ENCODE measurements at places on chromosomes 13 and 19. TPM values are rescaled to one million over a fixed set of nuclear protein-coding genes. Genes with fewer than 3 reads are reported as not detected.

Gene IL17D
- total RNA-seq = 0.26 TPM

Gene CEACAM3
- not detected for total RNA-seq

Gene CGB3
- not detected for total RNA-seq

Gene KLK15
- total RNA-seq = not detected

Gene ZNF708
- total RNA-seq = 45.6 TPM

Gene NPAS1
- 0.62 TPM for total RNA-seq

Gene C19orf85
- not detected for total RNA-seq

Gene C19orf44
- 4.4 TPM for total RNA-seq

Gene ZIC5
- total RNA-seq = not detected

GRCh38 chr19:45113628-45114027 is 20.6 kb downstream of the PPP1R37 start:
- no peak for DNase-seq
- no peak overlapping the region for H3K4me3 ChIP-seq
- no peaks in the 10 kb centered on the region for H3K27me3 ChIP-seq
- H3K4me1 ChIP-seq = peaks cover 63% of the 10 kb centered on the region

- H3K4me1 ChIP-seq = peaks cover 1% of the 10 kb centered on the region
- H3K27me3 ChIP-seq = no peaks in the 10 kb centered on the region
- no peak overlapping the region for H3K4me3 ChIP-seq
- H3K36me3 ChIP-seq = peaks cover 11% of the 10 kb centered on the region
These were observed 267.8 kb downstream of the KCNRG start for GRCh38 chr13:50283017-50283416.

- no peak for DNase-seq
- no peak overlapping the region for H3K27ac ChIP-seq
- H3K36me3 ChIP-seq = no peaks in the 10 kb centered on the region
- no peaks in the 10 kb centered on the region for H3K27me3 ChIP-seq
- no peaks in the 10 kb centered on the region for H3K4me1 ChIP-seq
- H3K4me3 ChIP-seq = no peak overlapping the region
These were observed 786.6 kb upstream of the SLITRK6 start for GRCh38 chr13:86585835-86586234.

DNA sequence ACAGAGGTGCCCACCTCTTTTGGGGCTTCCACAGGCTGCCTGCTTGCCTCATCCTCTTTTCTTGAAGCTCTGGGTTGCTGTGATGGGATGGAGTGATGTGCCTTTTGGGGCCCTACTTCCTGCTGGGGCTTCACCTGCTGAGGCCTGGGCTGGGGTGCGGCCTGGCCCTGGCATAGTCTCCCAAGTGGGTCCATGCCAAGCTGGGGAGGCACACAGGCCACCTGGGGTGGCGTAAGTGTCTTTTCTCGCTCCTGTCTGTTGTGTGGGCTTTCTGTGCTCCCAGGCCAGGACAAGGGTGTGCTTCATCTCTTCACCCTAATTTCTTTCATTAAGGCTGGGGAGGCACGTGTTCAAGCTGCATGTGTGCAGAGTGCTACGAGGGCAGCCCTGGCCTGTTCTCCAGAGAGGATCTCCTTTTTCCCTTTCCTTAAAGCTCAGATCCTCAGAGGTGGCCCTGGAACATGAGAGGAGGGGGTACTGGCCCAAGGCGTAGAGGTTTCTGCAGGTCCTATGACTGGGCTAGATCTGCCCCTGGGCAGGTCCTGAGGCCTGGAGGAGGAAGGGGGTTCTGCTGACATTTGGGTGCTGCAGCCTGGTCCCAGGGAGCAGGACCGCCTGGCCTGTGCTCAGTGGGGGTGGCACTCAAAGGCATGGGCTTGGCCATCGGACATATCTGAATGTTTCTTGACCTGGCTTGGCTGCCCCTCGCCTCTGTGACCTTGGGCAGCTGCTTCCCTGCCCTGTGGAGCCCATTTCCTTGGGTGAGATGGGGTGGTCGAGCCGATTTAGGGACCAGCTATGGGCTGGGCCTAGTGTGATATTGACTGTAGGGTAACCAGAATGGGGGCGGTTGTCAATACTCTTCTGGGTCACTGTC is 23.7 kb upstream of the RNF17 start:
- peaks cover 17% of the 10 kb centered on the region for H3K27me3 ChIP-seq
- H3K4me1 ChIP-seq = peaks cover under 1% of the 10 kb centered on the region
- DNase-seq = no peak
- H3K4me3 ChIP-seq = no peak overlapping the region
- H3K36me3 ChIP-seq = no peaks in the 10 kb centered on the region
- H3K27ac ChIP-seq = no peak overlapping the region

DNA sequence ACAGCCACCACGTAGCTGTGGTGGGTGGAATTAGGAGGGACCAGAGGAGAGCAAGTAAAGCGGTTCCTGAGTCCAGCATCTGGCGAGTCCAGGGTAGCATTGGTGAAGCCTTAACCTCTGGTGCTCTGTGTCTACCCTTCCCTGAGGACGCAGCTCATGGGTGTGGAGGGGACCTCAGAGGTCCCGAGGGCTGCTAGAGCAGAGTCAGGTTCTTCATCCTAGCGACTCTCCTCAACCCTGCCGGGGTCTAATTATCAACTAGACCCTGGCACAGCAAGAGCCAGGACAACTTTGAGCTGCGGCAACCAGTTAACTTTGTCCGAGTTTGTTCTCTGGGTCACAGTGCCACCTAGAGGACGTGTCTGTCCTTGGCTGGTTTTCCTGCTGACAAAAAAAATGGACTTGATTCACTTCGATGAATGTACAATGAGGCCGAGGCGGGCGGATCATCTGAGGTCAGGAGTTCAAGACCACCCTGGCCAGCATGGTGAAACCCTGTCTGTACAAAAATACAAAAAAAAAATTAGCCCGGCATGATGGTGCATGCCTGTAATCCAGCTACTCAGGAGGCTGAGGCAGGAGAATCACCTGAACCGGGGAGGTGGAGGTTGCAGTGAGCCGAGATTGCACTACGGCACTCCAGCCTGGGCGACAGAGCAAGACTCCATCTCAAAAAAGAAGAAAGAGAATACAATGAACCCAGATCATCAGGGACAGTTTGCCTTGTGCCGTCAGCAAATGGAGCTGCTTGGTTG is 25.0 kb downstream of the TSSK6 start:
- DNase-seq = peak; percentile 89
- peak overlapping the region; percentile 78 for H3K4me3 ChIP-seq
- H3K36me3 ChIP-seq = no peaks in the 10 kb centered on the region

DNA sequence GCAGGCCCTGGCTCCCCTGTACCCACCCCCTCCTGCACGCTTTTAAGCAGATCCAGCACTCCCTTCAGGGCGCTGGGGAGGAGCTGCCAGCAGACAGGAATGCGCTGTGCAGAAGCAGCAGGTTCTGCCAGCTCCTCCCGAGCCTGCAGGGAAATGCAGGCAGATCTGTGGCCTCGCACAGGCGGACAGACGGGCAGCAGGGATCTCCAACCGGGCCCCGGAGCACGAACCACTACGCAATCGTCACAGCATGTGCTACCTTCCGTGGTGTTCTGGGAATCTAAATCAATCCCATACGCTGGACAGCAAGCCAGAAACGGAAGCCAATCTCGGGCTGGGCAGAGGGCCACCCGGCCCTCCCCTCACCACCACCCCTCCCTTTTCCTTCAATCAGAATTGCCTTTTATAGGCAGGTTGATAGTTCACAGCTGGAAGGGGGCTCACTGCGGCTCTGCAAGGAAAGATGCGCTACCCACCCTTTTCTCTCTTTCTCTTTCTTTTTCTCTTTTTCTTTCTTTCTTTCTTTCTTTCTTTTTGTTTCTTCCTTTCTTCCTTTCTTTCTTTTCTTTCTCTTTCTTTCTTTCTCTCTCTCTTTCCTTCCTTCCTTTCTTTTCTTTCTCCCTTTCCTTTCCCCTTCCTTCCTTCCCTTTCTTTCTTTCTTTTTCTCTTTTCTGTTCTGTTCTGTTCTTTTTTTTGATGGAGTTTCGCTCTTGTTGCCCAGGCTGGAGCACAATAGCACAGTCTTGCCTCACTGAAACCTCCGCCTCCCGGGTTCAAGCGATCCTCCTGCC is 99.9 kb downstream of the GNG7 start:
- no peak overlapping the region for H3K4me3 ChIP-seq
- no peak for DNase-seq
- peak overlapping the region; percentile 51 for H3K27ac ChIP-seq
- peaks cover 22% of the 10 kb centered on the region for H3K4me1 ChIP-seq
- no peaks in the 10 kb centered on the region for H3K36me3 ChIP-seq

- H3K4me3 ChIP-seq = no peak overlapping the region
- H3K4me1 ChIP-seq = peaks cover 24% of the 10 kb centered on the region
- no peak overlapping the region for H3K27ac ChIP-seq
- DNase-seq = no peak
- no peaks in the 10 kb centered on the region for H3K36me3 ChIP-seq
These were observed 94.5 kb downstream of the ZMYM2 start for GRCh38 chr13:20053016-20053415.

DNA sequence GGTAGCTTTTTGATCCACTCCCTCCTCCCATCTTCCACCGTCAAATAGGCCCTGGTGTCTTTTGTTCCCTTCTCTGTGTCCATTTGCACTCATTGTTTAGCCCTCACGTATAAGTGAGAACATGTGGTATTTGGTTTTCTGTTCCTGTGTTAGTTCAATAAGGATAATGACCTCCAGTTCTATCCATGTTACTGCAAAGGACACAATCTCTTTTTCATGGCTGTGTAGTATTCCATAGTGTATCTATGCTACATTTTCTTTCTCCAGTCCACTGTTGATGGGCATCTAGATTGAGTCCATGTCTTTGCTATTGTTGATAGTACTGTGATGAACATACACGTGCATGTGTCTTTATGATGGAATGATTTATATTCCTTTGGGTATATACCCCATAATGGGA is 136.0 kb upstream of the USP29 start:
- H3K27me3 ChIP-seq = no peaks in the 10 kb centered on the region
- H3K36me3 ChIP-seq = no peaks in the 10 kb centered on the region
- no peak for DNase-seq
- no peak overlapping the region for H3K27ac ChIP-seq
- no peak overlapping the region for H3K4me3 ChIP-seq
- H3K4me1 ChIP-seq = no peaks in the 10 kb centered on the region

GRCh38 chr13:109415057-109415456 is 371.3 kb downstream of the IRS2 start:
- no peak overlapping the region for H3K27ac ChIP-seq
- H3K36me3 ChIP-seq = no peaks in the 10 kb centered on the region
- H3K4me1 ChIP-seq = peaks cover 2% of the 10 kb centered on the region
- DNase-seq = no peak

GRCh38 chr13:100881291-100881864 is 206.8 kb upstream of the TMTC4 start:
- H3K36me3 ChIP-seq = peaks cover 1% of the 10 kb centered on the region
- H3K4me1 ChIP-seq = no peaks in the 10 kb centered on the region
- no peak overlapping the region for H3K27ac ChIP-seq

- no peak for DNase-seq
- no peak overlapping the region for H3K27ac ChIP-seq
- H3K4me1 ChIP-seq = no peaks in the 10 kb centered on the region
- H3K4me3 ChIP-seq = no peak overlapping the region
These were observed 721.0 kb downstream of the PCDH9 start for GRCh38 chr13:66509175-66509574.

DNA sequence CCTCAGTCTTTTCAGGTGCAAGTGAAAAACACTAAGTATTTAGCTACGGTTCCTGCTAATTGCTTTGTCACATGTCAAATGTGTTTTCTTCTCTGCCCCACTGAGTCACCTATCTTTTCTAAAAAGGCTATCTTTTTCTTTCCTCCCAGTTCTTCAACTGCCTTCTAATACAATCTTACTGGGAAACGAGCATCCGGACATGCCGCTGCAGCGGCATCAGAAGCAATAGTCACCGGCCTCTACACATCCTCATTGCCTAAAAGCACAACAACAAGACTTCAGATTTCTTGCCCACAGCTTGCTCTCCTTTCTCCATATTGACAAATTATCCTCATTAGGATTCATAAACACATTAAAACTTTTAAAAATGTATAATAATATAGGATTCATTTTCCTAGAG is 1.2 kb downstream of the PCDH9 start:
- no peak overlapping the region for H3K4me3 ChIP-seq
- no peaks in the 10 kb centered on the region for H3K36me3 ChIP-seq
- H3K27me3 ChIP-seq = peaks cover 30% of the 10 kb centered on the region
- peaks cover 31% of the 10 kb centered on the region for H3K4me1 ChIP-seq
- H3K27ac ChIP-seq = no peak overlapping the region
- DNase-seq = no peak

Data from naive thymus-derived CD8-positive, alpha-beta T cell (primary cell).